PC-3 (cell line): ENCODE measurements at places on chromosomes 2 and 18.

GRCh38 chr2:58667137-58667774, 426.1 kb upstream of the FANCL start:
- DNase-seq: peak; percentile 22

DNA sequence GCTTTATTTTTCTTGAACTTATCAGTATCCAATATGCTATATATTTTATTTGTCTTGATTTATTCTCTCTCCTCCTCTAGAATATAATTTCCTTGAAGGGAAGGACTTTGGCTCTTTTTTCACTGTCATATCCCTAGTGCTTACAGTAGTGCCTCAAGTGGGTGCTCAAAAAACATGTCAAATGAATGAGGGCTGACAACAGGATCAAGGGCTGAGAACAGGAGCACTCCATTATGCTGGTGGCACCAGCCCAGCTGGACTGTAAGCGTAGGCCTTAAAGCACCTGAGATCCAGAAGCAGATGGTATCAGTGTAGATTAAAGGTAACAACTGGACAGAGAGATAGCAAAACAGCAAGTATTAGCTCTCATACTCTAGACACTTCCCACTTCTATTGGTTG, 46.3 kb downstream of the PMS1 start:
- no peak for DNase-seq

- no peak for DNase-seq
Measured at GRCh38 chr2:241373446-241373845, 17.4 kb downstream of the FARP2 start.

- no peak for DNase-seq
Measured at GRCh38 chr18:9835113-9835755, 50.5 kb upstream of the TXNDC2 start.

- no peak for DNase-seq
Measured at GRCh38 chr2:39688181-39688580, 22.5 kb downstream of the TMEM178A start.

DNA sequence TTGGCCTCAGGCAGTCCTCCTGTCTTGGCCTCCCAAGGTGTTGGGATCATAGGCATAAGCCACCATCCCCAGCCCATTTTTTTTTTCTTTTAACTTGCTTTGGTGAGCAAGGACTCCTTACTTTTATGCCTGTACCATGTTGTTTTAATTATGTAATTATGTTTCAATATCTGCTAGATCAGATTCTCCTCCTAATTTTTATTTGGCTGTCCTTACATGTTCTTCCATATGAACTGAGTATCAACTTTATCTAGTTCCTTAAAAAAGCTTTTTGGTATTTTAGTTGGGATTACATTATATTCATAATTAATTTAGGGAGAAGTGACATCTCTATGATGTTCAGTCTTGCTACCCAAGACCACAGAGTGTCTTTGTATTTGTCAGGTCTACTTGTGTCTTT, 16.3 kb downstream of the GPN1 start:
- DNase-seq: no peak

GRCh38 chr2:24008672-24009366, 1.1 kb upstream of the MFSD2B start:
- DNase-seq: no peak

DNA sequence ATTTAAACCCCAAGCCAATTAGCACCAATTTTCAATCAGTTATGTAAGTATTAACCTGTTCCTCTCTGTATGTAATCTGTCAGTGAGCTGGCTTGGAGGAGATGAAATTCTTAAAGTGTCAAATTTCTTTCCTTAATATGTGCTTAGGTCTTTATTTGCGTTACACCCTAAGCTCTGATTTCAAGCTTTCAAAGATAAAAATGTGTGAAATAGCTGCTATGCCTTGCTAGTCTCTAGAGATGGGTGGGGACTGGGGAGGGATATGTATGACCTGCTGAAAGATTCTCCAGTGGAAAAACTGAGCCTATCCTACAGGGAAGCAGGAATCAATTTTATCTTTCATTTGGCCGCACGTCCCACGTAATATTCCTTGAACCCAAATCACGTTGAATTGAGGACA, 264.5 kb downstream of the RND3 start:
- DNase-seq: no peak

- no peak for DNase-seq
Measured at GRCh38 chr2:216727346-216728122, 32.2 kb upstream of the IGFBP5 start.

- no peak for DNase-seq
Measured at GRCh38 chr2:235911633-235912233, 256.5 kb downstream of the GBX2 start.

DNA sequence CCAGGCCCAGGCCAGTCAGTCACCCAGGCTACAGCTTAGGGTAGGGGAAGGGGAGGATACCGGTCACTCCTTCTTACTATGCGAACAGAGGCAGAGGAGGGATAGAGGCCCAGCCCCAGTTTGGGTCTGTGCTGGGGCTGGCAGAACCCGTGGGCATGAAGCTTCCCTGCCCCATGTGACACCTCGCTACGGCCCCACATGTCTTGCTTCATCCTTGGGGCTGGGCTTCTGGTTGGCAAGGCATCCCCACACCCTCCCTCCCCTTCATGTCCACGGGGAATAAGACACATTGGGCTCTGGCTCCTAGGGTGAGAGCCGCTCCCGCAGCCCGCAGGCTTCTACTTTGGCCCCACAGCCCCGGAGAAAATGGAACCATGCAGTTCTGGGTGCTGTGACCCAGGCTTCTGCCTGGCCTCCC, 32.4 kb downstream of the HS1BP3 start:
- no peak for DNase-seq

DNA sequence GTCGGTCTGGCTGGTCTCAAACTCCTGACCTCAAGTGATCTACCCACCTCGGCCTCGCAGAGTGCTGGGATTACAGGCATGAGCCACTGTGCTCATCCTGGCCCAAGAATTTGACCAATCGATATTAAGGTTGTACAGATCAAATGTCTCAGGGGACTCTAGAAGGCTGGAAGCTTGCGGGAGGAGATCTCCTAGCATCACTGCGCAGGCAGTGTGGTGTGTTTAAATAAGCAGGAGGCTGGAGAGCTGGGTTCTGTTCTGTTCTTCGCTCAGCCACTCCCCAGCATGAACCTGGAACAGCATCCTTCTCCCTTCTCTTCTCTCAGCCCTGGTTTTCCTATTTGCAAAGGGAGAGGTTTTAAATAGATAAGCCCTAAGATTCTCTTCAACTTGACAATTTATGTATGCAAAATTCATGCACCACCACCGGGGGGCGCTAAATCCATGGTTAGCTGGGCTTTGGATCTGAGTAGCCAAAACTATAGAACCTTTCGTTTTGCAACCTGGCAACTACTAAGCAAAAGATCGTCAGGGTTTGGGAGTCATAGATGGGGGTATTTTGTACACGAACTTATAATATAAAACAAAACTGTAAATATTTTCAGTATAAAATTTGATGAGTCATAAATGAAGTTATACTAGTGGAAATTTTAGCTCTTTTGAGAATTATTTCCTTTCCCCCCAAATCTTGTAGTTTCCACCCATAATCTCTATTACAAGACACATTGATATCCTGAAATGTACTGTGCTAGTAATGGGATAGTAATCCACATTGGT, 60.6 kb downstream of the SLC16A14 start:
- DNase-seq: peak; percentile 84

GRCh38 chr18:34550902-34551301, 159.2 kb upstream of the DTNA start:
- no peak for DNase-seq

DNA sequence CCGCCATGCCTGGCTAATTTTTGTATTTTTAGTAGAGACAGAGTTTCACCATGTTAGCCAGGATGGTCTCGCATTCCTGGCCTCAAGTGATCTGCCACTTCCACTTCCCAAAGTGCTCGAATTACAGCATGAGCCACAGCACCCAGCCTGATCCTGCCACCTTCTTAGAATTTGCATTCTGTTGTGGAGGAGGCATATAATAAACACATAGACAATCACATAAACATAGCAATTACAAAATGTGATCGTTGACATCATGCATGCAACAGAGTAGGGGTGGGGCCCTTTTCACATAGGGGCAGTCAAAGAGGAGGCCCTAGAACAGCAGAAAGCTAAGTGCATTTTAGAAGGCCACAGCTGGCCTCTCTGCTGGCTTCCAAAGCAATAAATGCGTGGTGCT, 39.9 kb upstream of the TSPYL6 start:
- no peak for DNase-seq

DNA sequence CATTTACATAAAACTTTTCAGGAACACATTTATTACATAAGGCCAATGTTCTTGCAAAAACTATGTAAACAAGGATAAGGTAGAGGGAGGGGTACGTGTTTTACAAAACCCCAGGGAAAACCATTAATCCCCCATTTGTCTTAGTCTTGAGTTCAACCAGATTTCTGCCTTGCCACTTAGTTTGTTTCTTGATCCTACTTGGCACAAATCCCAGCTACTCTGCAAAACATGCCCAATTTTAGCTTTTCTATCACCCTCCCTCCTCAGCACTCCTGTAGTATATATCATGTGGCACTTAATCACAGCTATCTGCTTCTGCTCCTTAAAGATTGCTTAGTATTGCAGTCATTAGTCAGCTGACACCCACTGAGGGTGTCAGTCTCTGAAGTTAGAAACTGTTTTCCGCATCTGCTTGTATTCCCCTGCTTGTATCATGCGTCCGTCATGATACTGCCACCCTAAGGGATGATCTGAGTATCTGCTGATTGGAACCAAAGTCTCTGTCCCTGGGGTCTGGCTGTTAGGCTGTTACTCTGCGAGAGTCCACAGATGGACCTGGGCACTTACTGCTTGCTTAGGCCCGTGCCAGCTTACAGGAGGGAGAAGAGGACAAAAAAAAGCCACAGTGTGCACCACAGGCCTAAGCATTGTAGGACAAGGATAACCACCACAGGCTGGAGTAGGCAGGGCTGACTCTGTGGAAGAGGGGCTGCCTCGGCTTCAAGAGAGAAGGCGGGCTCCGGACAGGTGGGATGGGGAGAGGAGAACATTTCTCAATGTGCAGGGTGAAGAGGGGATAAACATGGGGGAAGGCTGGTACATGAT, 82.2 kb downstream of the EPAS1 start:
- no peak for DNase-seq

DNA sequence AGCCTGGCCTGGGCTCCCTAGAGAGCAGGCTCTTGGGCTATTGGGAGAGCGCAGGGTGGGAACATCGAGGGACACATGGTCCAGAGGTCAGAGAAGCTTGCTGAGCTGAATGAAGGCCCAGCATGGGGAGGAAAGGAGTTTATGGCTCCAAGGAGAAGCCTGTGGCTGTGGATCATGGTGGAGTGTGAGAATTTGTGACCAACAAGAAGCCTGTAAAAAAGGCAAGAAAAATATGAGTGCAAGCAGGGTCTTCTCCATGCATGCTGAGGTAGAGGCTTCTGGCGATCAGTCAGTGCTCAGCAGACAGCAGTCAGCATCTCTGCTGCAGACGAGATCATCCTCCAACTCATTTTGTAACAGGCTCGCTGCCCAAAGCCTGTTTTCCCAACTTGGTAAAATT, 1.3 kb upstream of the SCYGR3 start:
- DNase-seq: no peak

GRCh38 chr2:83162421-83162820, 1296.7 kb downstream of the SUCLG1 start:
- no peak for DNase-seq

DNA sequence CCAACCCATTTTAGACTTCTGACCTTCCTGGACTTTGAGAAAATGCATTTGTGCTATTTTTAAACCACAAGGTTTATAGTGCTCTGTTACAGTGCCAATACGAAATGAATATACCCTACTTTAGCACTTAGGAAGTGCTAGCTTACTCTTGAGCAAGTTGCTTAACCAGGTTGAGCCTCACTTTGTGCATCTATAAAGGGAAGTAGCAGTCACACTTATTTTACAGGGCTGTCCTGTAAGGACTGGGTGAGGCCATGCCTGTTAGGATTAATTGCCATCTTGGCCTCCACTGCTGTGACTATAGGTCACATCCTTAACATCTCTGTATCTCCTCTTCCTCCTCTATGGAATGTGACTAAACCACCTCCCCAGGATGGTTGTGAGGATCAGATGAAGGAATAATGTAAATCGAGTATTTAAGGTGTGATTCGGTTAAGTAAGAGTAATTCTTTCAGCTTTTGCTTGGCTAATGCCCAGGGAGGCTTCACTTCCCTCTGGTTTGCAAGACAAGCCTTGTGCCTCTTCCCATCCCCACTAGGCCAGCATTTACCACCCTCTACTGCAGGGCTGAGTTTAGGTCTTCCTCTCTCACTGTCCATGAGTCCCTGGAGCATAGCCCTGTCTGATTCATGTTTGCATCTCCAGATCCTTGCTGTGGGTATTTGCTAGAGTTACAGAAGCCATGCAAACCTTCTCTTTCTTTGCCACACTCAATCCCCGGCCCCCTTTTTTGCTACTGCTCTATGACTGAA, 341.2 kb downstream of the ZNF521 start:
- no peak for DNase-seq

- no peak for DNase-seq
Measured at GRCh38 chr2:33307659-33308270, 168.7 kb upstream of the RASGRP3 start.

DNA sequence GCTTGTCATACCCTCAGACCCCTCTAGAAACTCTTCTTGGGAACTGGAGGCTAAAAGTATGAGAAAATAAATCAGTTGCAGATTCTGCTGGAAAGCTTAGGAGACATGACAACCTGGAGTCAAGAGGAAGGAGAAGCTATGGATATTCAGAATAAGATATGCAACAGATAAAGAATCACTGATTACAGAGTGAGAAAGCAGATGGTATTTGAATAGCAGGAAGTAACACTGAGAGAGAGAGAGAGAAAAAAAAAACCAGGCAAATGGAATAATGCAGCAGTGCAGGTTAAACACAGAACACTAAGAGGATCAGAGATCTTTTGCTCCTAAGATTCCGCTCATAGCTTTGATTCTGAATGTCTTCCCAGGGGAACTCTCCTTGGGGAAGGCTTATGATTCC, 1284.1 kb upstream of the NXPH2 start:
- no peak for DNase-seq

DNA sequence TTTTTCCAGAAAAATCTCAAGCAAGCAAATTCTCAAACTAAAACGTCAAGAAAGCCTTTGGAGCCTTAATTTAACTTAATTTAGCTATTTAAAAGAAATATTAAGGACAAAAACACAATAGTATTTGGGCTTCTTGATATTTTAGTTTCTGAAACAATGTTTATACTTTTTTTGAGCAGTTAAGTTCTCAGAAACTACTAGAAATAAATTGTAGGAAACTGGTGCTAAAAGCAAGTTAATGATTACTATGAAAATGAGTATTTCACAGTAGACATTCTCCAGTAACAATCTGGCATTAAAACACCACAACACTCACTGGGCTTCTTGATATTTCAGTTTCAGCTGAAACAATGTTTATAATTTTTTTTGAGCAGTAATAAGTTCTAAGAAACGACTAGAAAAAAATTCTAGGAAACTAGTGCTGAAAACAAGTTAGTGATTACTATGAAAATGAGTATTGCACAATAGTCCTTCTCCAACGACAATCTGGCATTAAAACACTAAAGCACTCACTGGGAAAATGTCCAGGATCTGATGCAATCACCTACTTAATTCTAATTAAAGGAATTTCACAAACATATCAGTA, 45.1 kb downstream of the TRAK2 start:
- DNase-seq: peak; percentile 44

- DNase-seq: no peak
Measured at GRCh38 chr2:173982918-173983317, 17.7 kb upstream of the SP3 start.
